ENCODE measurements at places on chromosomes 7 and 10. TPM values are rescaled to one million over a fixed set of nuclear protein-coding genes. Genes with fewer than 3 reads are reported as not detected.

- DNase-seq = no peak
These were observed 374.9 kb upstream of the SEMA3D start for GRCh38 chr7:85561706-85562105.

GRCh38 chr7:88315522-88315921, 8.8 kb upstream of the STEAP4 start:
- no peak for DNase-seq

The ST8SIA6 gene
- total RNA-seq = not detected

- DNase-seq = no peak
These were observed 277.1 kb downstream of the CACNA2D1 start for GRCh38 chr7:82166260-82167015.

- no peak for DNase-seq
These were observed 4.1 kb downstream of the XPNPEP1 start for GRCh38 chr10:109919220-109919619.

Data from ascending aorta (tissue), 2 donors.